ENCODE measurements at places on chromosomes 3 and 15.

- DNase-seq: peak; percentile 84
Measured at GRCh38 chr15:33135355-33135781, 59.1 kb downstream of the FMN1 start.

DNA sequence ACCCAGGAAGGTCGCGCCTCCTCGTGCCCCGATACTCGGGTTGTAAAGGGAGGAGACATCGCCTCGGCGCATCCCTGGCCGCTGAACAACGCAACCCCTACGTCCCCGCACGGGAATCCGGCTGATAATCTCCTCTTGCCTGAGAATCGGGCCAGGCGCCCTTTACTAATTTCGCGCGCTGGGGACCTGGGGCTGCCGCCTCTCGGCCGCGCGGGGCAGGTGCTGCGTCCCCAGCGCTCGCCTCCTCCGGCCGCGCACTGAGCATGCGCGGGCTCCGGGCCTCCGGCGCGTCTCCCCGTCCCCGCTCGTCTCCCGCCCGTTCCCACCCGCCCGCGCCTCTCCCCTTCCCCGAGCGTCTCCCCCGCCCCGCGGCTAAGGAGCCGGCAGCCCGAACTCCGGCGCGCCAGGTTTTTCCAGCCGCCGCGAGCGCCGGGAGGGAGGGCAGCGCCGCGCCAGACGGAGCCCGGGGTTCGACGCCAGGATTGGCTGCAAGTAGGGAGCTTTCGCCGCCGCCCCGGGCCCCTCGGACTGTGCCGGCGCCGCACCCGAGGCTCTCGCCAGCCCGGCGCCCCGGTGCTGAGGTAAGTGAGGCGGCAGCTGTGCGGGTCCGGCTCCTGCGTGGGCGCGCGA, at the start of gene CNTN4:
CNTN4 (plus strand) TSS at position 469 of the 630 bp plus-strand sequence.
- no peak for DNase-seq

DNA sequence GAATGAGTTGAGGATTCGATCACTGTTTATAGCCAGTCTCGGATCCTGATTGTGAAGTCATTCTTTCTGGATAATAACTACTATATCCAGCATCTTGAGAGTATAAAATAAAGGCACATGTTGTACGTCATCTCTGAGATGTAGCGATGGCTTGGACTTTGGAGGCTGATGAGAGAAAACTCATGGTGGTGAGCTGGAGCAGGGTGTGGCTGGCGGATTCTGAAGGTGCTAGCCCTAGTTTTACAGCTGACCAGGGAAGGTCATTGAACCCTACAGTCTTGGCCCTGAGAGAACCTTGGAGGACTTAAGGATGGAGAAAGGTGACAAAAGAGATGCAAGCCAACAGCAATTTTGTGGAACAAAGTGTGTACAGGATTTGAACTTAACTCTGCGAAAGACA, 153.8 kb downstream of the IGF1R start:
- no peak for DNase-seq

GRCh38 chr3:13158871-13159270, 85.6 kb upstream of the IQSEC1 start:
- DNase-seq: no peak

DNA sequence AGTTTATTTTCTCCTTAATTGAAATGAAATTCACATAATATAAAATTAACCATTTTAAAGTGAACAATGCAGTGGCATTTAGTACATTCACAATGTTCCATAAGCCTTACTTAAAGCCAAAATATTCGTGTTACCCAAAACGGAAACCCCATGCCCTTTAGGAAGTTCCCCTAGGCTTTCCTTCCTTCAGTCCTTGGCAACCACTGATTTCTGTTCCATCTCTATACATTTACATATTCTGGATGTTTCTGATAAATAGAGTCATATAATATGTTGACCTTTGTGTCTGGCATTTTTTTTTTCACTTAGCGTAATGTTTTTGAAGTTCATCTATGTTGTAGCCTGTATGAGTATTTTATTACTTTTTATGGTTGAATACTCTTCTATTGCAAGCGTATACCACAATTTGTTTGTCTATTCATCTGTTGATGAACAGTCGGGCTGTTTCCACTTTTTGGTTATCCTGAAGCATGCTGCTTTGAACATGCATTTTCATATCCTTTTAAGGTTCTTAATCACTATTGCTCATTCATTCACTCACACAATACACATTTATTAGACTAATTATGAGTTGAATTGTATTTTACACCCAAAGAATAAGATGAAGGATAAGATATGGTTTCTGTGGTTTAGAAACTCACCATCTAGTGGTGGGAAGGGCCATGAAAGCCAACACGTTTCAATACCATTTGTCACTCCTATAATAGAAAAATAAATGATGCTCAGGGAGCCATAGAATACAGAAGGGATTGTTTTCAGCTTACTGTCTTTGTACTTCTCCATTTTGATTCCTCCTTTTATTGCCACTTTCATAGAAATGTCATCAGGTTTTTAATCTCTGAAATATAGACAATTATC, 408.2 kb upstream of the CBLB start:
- no peak for DNase-seq

- DNase-seq: no peak
Measured at GRCh38 chr3:185207931-185208746, 45.7 kb downstream of the EHHADH start.

DNA sequence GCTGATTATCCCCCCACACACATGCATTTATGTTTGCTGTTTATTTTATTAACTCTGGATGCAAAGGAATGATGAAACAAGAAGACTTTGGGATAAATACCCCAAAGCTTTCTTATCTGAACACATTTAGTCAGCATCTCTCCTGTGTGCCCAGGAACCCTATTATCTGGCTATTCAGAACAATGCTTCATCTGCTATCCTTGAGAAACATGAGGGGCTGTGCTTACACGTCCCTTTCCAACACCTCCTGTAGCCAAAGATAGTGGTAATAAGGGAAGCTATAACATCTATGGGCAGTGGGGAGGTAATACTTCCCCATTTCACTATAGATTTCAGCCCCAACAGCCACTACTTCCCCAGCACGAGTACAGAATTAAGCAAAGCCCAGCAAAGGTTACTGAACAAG, 94.7 kb downstream of the SSR3 start:
- DNase-seq: no peak

DNA sequence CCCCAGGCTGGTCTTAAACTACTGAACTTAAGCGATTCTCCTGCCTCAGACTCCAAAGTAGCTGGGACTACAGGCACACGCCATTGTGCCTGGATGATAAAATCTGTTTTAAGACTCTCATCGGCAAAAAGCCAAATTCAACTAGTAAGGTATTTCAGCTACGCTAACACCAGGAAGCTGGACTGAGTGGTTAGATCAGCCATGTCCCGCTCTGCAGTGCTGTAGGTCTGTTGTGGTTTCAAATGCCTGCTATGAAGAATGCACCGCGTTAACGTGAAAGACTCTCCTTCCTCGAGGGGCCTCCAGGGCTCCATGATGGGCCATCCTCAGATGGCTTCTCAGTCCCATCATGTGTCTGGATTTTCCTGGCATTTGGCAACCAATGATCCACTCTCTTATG, 70.2 kb downstream of the PCOLCE2 start:
- no peak for DNase-seq

GRCh38 chr3:150739877-150740645, 22.9 kb downstream of the SIAH2 start:
- DNase-seq: no peak

DNA sequence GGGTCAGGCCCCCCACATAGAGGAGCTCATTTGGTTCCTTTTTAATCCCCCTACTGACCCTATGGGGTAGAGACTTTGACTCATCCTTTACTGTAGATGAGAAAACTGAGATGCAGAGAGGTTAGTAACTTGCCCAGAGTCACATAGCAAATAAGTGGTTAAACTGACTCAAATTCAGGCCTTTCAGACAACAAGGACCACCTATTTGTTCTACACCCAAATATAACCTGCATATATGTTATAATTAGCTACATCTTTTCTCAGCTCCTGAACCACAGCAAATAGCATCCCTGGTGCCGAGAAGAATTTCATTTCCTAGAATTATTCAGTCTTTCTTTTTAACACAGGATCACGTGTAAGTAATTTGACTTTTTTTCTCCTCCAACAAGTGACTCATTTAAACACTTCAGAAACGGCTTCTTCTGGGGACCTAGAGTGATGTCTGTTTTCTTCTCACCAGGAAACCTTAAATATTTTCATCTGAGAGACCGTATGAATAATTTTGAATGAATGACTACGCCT, 57.4 kb downstream of the MGLL start:
- DNase-seq: no peak

- no peak for DNase-seq
Measured at GRCh38 chr3:182323126-182323700, 470.1 kb upstream of the ATP11B start.

- DNase-seq: no peak
Measured at GRCh38 chr3:14948609-14949038, 1.2 kb downstream of the NR2C2 start.

DNA sequence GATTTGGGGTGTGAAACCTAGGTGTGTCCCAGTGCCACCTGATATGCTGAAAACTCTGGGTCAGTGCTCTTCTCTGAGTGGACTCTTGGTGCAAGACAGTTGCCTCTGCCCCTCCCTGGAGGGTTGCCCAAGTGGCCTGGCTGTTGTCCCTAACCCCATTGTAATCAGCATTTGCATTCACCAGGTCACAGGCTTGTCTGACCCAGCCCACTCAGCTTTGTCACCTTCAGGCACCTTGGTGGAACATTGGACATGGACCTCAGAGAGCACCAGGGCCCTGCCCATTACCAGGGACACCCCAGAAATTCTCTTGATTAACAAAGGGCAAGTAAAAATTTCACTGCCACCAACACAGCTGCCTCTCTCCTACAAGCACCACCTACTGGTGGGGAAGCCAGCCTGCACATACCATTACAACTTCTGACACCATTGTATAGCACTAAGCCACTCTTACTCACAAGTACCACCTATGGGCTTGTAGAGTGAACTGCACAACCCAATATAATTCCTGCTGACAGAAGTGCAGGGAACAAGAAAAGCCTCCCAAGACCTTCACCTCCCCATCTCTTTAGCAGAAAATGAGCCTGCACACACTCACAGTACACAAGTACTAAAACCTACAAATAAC, 324.6 kb downstream of the EPHA6 start:
- DNase-seq: no peak

- DNase-seq: no peak
Measured at GRCh38 chr15:101047301-101047781, 128.2 kb downstream of the LRRK1 start.

GRCh38 chr3:134134240-134134639, 104.5 kb upstream of the SLCO2A1 start:
- DNase-seq: no peak

GRCh38 chr15:41870689-41871081, 23.2 kb downstream of the SPTBN5 start:
- no peak for DNase-seq

- no peak for DNase-seq
Measured at GRCh38 chr15:90620379-90621067, 90.8 kb downstream of the CRTC3 start.

GRCh38 chr15:66114863-66115425, 138.6 kb downstream of the MEGF11 start:
- DNase-seq: no peak

DNA sequence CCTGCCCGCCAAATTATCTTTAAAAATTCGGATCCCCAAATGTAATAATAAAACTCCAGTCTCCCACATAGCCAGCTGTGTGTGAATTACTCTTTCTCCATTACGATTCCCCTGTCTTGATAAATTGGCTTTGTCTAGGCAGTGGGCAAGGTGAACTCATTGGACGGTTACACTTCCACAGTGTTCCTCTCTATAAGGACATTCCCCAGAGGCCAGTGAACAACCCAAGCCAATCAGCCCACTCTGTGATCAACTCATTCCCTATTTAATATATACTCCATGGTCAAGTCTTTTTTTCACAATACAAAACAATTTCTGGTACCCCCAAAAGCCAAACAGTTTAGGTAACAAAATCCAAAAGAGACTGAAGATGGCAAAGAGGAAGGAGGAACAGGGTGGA, 90.5 kb upstream of the DAZL start:
- no peak for DNase-seq

GRCh38 chr3:43727930-43728329, 37.2 kb downstream of the ABHD5 start:
- DNase-seq: no peak

DNA sequence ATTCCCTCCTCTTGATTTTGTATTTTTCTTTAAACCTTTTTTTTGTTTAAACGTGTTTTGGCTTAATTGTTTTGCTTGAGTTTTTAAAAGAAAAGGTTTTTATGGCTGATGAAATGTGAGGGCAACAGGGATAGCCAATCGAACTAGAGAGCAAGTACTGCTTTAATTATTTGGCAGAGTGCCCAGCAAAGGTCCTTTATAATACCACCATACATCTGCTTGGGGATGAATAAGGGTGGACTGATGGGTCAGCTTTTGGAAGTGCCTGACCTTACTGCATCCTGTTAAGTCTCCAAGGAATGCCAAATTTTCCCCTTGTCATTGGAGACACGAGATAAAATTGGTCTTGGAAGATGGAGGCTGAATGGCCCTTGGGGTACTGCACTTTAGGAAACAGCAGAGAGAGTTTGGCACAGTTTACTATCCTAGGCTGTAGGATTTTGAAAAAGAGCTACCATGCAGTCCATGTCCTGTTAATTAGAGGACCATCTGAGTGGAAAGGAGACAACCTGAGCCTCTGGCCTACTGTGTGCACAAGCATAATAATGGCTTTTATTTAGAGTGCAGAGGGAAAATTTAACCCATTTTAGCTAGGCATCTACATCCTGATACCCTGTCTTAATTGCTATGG, 19.8 kb upstream of the MTHFS start:
- no peak for DNase-seq

DNA sequence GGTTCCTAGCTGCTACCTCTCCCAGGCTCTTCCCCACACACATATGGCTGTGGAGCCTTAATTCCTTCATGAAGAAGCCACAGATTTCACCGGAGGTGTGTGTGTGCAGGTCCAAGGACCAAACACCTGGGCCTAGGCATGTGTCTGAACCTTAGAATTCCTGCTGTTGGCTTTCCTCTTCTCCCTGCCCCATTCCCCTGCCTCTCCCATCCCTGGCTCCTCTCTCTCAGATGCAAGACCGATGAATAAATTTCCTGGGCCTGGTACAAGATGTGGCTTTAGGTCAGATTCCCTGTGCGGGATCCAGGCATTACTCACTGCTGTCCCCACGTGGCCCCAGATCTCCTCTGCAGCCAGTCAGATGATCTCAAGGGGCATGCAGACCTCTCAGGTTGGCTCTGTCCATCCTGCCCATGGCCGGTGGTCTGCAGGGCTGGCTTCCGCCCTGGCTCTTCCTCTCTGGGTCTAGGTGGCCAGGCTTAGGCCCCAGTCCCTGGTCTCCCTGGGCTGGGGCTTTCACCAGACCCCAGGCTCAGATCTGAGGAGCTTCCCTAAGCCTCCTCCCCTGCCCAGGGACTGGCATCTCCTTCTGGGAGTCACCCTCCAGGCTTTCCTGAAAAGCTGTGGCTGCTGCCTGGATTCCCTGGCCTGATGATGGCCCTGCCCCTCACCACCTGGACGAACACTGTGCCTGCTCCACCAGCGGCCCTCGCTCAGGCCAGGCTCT, 20.5 kb downstream of the CCR9 start:
- peak; percentile 48 for DNase-seq

GRCh38 chr3:129663930-129664646, 57.6 kb upstream of the PLXND1 start:
- peak; percentile 15 for DNase-seq

DNA sequence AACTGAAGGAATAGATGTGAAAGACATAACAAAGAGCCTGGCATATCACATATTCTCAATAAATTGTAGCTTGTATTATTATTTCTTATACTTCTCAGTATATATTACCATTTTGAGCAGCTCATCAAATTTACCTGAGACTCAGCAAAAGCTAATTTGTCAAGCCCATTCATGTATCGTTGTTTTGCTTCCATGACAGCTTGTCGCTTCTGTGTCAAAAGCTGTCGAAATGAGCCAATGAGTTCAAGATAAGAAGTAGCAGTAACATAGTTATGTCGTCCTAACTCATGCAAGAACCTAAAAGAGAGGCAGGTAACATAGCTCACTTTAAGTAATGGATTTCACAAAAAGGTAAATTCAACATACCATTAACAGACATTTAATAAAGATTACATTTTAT, 93.8 kb upstream of the ASB14 start:
- no peak for DNase-seq

All from gastrocnemius medialis (tissue), 4 donors.